Activated T-cell treated with anti-CD3 and anti-CD28 coated beads for 24 hours (primary cell): ENCODE measurements at places on chromosomes 6 and 20.

GRCh38 chr6:53369876-53370515 is 21.2 kb upstream of the ELOVL5 start:
- no peak for DNase-seq

- no peak for DNase-seq
Observed at GRCh38 chr6:38259736-38260135, 380.0 kb downstream of the BTBD9 start.

DNA sequence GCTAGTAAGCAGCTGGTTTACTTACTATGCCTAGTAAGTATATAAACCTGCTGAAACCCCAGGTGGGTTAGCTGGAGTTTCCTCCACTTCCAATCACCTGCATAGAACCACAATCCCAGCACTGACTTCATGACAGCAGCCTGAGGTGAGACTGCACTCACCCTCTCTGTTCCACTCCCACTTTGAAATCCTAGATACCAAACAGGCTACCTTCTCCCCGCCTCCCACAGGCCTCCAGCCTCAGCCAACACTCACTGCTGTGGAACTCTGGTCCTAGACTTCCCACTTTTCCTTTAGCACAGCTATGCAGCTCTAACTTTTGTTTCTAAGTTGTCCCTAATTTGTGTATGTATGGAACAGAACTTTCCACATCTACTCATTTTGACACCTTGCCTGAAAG is 149.7 kb upstream of the ARID1B start:
- no peak for DNase-seq

- no peak for DNase-seq
Observed at GRCh38 chr6:149194820-149195558, 122.5 kb upstream of the TAB2 start.

- DNase-seq: no peak
Observed at GRCh38 chr20:672963-673602, 2.5 kb downstream of the SCRT2 start.

DNA sequence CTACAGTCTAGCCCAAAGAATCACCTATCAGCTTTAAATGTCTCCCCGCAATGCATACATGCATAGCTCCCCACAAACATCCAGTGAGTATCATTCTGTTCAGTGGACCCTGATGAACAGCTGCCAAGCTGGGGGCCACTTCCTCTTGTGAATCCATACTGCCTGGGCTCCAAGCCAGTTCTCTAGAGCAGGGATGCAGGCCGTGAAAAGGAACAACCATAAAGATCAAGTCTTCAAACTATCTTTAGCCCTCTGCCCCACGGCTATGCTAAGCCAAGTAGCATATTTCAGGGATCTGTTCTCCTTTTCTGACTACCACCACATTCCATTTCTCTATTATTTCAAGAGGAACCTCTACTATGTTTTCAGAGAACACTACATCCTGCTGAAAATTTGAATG is 191.7 kb upstream of the BTBD3 start:
- DNase-seq: no peak

- no peak for DNase-seq
Observed at GRCh38 chr20:45407067-45407745, 883 bp upstream of the DBNDD2 start.

DNA sequence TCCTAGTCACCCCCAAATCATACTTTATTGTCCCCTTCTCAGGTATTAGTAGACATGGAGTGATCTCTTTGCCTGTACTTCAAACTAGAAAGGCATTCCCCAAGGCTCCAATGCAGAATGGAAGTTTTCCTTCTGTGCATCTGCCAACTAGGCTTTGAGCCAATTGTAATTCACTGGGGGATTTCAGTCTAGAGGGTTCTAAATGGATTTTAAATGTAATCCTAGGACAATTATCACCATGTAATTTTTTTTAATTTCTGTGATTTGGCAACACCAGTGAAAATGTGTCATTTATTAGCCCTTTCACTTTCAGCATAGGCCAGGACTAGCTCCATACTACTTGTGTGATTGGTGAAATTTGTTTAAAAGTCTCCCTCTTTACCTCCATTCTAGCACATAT is 557.6 kb upstream of the MARCKS start:
- no peak for DNase-seq
